ENCODE measurements at places on chromosomes 7 and 10. TPM values are rescaled to one million over a fixed set of nuclear protein-coding genes. Genes with fewer than 3 reads are reported as not detected.

Gene GNAT3
- total RNA-seq, result not detected

Gene AKR1D1
- total RNA-seq, result not detected

Gene FRMPD2
- 0.35 TPM for total RNA-seq

GRCh38 chr7:116771640-116772039 is 90.7 kb upstream of the CAPZA2 start:
- peak; percentile 21 for DNase-seq

GRCh38 chr10:127415116-127415515 is 134.0 kb upstream of the NPS start:
- no peak for DNase-seq
